Adipose tissue (tissue), 3 donors: ENCODE measurements at places on chromosomes 3 and 15. TPM values are rescaled to one million over a fixed set of nuclear protein-coding genes. Genes with fewer than 3 reads are reported as not detected.

Gene C15orf39
- 9.2 TPM for polyA plus RNA-seq

Gene RETNLB
- polyA plus RNA-seq: not detected

Gene PLA2G4E
- not detected for polyA plus RNA-seq

Gene PEX5L
- 0.19 TPM for polyA plus RNA-seq

Gene C3orf18
- 6.9 TPM for polyA plus RNA-seq

Gene NEIL1
- polyA plus RNA-seq: 19.7 TPM

Gene CLPX
- 9.0 TPM for polyA plus RNA-seq

Gene CTXN2
- polyA plus RNA-seq: not detected

Gene CAND2
- 2.0 TPM for polyA plus RNA-seq

Gene CKMT1B
- polyA plus RNA-seq: 2.4 TPM

Gene CD200R1
- polyA plus RNA-seq: 0.18 TPM

Gene PTH1R
- 62.9 TPM for polyA plus RNA-seq

Gene CLK3
- 50.1 TPM for polyA plus RNA-seq

Gene TIGIT
- 0.13 TPM for polyA plus RNA-seq

Gene RNF123
- 13.6 TPM for polyA plus RNA-seq

Gene HCLS1
- 67.8 TPM for polyA plus RNA-seq

Gene FAM43A
- 3.9 TPM for polyA plus RNA-seq

Gene PAQR5
- 2.5 TPM for polyA plus RNA-seq

Gene FES
- 49.3 TPM for polyA plus RNA-seq

Gene SEMA6D
- polyA plus RNA-seq: 2.1 TPM

Gene FILIP1L
- 71.3 TPM for polyA plus RNA-seq

Gene TRIM42
- polyA plus RNA-seq: 0.22 TPM

Gene KLHL6
- polyA plus RNA-seq: 1.3 TPM

Gene GP5
- 0.09 TPM for polyA plus RNA-seq

Gene TMC3
- polyA plus RNA-seq: not detected

Gene GABRG3
- polyA plus RNA-seq: not detected

Gene PDIA5
- 11.5 TPM for polyA plus RNA-seq

Gene GPR62
- polyA plus RNA-seq: not detected

Gene QTRT2
- 4.2 TPM for polyA plus RNA-seq

Gene GOLGA8M
- polyA plus RNA-seq: 2.8 TPM

Gene FAN1
- 8.8 TPM for polyA plus RNA-seq

Gene SEMA3G
- 7.7 TPM for polyA plus RNA-seq

Gene BSN
- polyA plus RNA-seq: 0.11 TPM

Gene PIGZ
- polyA plus RNA-seq: 5.8 TPM

Gene HIGD2B
- polyA plus RNA-seq: 0.09 TPM

Gene ITIH1
- polyA plus RNA-seq: 0.37 TPM

Gene FAM3D
- polyA plus RNA-seq: 0.56 TPM

Gene STRIT1
- 0.84 TPM for polyA plus RNA-seq

Gene PRTG
- 0.22 TPM for polyA plus RNA-seq

Gene TLR9
- 0.08 TPM for polyA plus RNA-seq

Gene CYP8B1
- polyA plus RNA-seq: not detected

Gene TUSC7
- not detected for polyA plus RNA-seq

Gene PIERCE2
- polyA plus RNA-seq: 1.1 TPM

Gene SLC24A5
- polyA plus RNA-seq: not detected

Gene CMTM8
- 23.4 TPM for polyA plus RNA-seq

Gene TPRG1
- polyA plus RNA-seq: 0.91 TPM
